ENCODE measurements at places on chromosomes 6 and 20.

DNA sequence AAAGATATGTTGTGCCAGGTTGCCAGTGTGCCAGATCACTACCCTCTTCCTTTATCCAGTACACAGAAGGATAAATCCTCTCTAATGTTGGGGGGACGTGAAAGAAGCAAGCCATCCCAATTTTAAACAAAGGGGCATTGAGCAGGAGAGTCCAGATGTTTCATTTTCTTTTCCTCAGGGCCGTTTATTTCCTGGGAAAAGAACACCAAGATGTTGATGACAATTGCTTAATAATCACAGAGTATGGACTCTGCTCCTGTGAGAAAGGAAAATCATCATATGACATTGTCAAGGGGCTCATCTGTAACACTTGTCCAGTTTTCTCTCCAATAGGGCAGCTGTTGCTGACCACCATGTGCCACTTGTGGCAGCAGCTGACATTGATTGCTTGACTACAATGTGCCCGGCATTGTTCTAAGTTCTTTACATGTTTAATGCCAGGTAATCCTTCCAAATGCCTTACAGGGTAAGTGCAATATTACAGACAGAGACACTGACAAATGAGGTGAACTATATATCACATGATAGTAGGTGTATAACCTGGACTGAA lies 161.4 kb downstream of the CD109 start:
- DNase-seq = no peak

- no peak for DNase-seq
Observed at GRCh38 chr6:14210077-14210476, 92.5 kb downstream of the CD83 start.

- no peak for DNase-seq
Observed at GRCh38 chr6:3205913-3206312, 21.5 kb downstream of the TUBB2B start.

DNA sequence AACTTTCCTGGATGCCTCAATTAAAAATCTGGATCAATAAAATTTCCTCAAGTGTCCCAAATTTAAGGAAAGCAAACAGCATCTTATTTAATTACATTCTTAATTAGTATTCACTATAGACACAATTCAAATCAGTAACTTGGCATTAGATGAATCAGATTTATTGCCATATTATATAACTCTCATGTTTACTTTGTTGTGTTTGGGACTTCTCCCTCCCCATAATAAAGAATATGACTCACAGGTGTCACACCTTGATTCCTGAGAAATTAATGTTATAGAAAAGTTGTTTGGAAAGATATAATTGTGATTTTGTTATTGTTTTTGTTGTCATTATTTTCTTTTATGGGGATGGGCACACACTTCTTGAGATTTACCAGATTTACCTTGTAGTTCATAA lies 18.4 kb downstream of the EYA4 start:
- DNase-seq = no peak

- no peak for DNase-seq
Observed at GRCh38 chr6:167997642-167998041, at the start of gene KIF25. Gene KIF25, plus strand, starts transcription at chr6:167997671. Its CDS starts 31,915 bp downstream, at chr6:168029586.

DNA sequence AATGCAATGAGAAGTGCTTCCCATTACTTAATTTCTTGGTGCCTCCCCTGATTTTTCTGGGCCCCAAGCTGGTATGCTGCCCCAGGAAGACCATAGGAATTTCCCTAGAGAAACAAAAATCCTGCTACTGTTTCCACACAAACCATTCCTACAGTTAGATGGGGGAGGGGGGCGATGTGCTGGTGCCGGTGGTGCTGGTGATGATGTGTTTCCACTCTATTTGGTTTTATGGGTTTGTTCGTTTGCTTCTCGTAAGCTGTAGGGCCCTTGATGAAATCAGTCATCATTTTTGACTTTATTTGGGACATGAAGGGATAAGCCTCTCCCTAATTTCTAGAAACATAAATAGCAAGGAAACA lies 105.1 kb downstream of the MKKS start:
- DNase-seq = no peak

DNA sequence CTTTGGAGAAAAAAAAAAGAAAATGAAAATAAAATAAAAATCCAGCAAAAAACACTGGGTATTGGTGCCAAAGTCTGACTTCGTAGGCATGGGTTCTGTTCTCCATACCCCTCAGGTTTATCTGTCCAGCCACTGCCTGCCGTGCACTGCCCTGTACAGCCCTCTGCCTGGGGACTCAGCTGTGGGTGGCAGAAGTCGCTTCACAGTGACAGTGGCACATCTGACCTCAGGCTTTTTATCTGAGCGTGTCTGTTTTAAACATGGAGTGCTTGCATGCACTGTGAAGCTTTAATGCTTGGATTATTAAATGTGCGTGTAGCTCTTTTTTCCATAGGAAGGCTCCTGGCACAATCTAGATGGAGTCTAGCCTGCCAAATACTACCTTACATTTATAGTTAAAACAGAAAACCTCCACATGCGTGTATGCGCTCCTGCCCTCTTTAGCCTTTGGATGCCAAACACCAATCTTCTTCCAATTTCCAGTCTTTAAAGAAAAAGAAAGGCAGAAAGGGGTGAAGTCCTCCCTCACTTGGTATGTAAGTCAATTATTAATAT lies 375.5 kb downstream of the UTRN start:
- DNase-seq = no peak

- DNase-seq = no peak
Observed at GRCh38 chr6:43256670-43257366, 13.5 kb downstream of the TTBK1 start.

GRCh38 chr20:14451458-14451857 lies 114.0 kb upstream of the FLRT3 start:
- DNase-seq = no peak

DNA sequence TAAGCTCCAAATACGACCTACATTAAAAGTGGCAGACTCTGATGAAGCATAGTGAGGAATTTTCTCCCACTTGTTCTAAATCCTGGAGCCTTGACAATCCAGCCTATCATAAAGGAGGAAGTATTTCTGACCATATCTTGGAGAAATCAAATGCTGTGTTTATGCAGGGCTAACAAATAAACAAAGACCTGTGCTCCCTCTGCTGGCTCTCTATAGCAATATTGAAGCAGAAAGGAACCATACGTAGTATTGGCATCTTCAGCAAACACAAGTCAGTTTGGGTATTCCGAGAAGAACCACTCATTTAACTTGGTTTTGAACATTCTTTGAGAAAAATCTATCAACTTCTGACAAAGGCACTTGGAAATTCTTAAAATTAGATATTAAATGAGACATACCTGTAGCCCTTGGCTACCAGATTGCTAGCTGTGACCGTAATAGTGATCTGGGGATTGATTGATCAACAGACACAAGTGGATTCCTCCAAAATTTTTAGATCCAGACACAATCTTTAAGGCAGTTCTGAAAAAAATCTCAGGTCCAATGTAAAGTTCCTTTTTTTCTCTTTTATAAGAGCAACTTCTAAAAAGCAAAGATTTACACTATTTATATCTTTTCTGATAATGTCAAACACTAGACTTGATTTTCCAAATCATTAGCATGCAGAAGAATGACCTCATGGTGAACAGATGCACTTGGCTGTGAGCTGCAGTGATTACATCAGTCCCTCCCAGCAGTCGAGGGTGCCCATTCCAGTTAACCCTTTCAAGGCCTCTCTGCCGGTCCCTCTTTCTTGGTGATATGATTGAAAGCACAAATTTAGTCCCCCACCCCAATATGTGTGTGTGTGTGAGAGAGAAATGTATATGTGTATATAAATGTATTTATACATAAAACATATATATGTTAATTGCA lies 40.2 kb downstream of the INSM1 start:
- DNase-seq = no peak

DNA sequence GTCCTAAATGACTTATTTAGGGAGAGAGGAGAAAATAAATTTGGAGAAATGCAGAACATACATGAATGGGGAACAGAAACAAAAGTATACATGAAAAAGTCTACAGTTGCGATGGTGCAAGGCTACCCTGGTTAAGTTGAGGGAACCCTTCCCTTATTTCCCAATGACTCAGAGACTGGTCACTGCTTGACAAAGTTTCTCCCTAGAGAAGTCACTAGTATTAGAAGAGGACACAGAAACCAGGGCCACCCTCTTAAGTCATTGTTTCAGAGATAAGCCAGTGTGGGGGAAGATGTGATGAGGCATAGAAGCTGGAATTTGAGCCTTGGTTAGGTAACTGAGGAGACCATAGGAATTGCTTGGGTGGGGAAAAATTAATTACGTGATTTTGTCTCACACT lies 24.4 kb upstream of the EDN1 start:
- DNase-seq = no peak

- DNase-seq = no peak
Observed at GRCh38 chr6:169701311-169701953, 397 bp downstream of the WDR27 start.

- no peak for DNase-seq
Observed at GRCh38 chr6:29797135-29797534, 30.5 kb upstream of the HLA-G start.

DNA sequence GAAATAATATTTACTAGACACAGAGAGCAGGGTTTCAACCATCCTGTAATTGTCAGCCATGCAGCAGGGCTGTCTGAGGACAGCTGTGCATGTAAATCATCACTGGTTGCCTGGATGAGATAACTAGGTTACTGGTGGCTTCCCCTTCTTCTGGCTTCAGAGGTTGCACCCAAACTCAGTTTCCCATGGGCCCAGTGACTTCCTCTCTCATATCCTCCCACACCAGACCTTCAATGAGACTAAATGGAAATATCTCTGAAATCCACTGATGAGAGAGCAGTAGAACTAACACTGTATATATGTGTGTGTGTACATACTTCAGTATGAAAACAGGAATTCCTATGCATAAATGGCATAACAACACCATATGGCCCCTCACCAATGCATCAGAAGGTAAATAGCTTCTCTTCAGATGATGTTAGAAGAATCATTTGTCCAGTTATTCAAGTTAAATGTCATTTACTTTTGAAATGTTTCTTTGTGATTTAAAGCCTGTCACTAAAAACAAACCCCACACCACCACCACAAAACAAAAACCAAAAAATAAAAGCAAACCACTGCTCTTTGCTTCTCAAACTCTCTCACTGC lies 51.0 kb upstream of the IL20RA start:
- no peak for DNase-seq

- DNase-seq = no peak
Observed at GRCh38 chr6:133369773-133370272, 128.7 kb downstream of the EYA4 start.

GRCh38 chr20:51335329-51335841 lies 207.1 kb downstream of the NFATC2 start:
- DNase-seq = no peak

- no peak for DNase-seq
Observed at GRCh38 chr20:57166568-57167291, 99.7 kb downstream of the BMP7 start.

DNA sequence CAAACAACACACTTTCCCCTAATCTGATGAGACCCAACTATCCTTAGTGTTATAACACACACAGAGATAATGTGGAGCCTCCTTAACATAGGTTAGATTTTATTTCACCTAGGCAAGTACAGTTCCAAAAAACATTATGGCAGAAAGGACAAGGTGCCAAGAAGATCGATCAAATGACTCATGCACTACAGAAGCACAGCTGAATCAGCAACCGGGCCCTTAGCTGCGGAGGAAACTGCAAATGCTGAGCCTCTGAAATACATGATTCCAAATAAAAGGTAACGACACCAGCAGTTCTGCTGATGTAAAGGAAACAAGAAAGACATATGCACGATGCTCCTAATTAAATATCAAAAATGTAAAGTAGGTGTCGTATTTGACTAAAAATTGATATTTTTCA lies 19.9 kb upstream of the MUC21 start:
- no peak for DNase-seq

- DNase-seq = no peak
Observed at GRCh38 chr6:142874676-142875075, 70.3 kb downstream of the HIVEP2 start.

- DNase-seq = no peak
Observed at GRCh38 chr6:3727036-3727435, 24.5 kb downstream of the PXDC1 start.

DNA sequence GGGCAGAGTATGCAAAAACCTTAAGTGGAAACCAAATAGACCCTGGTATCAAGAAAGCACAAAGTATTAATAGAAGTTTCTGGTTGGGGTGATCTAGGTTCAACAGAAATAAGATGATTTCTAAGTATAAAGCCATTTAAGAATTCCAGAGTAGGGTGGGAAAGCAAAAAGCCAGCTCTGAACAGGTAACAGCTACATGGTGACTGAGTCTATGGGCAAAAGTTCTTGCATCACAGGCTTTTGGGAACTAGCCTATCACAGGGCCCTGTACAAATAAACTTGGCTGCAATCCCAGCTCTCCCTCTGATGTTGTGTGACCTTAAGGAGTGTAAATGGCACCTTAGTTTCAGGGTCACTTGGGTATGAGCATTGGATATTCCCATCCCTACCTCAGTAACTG lies 5.5 kb downstream of the TCF19 start:
- no peak for DNase-seq

DNA sequence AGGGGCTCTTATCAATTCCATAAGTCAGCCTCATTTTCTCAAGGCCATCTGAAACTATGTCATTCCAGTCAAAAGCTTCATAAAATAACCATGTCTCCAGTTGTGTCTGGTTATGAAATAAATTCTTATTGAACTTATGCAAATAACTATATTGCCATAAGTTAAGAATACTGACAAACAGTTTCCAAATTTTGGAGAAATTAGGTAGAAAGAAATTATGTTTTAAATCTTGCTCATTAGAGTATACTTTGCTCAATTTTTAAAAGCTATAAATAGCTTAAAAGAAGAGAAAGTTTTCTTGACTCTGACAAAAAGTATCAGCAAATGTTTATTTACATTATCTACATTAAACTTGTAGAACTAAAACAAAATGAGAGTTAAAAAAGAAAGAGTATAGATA lies 63.0 kb upstream of the MRAP2 start:
- DNase-seq = no peak

DNA sequence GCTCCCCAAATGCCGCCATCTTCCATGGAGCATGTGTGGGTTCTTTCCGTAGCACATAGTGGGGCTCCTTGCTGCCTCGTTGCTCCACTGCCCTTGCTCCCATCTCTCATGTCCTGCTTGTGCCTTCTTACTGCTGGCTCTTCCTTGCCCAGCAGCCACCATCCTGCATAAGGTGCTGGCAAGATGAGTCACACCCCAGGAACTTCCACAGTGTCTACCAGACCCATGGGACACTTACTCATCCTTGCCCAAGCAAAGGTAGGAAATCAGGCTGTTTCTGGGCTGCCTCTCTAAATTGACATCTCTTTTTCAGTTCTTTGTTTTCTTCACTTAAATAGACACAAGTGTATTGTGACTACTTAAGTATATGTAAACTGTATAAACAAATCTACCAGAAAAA lies 39.4 kb upstream of the RGS17 start:
- DNase-seq = no peak

DNA sequence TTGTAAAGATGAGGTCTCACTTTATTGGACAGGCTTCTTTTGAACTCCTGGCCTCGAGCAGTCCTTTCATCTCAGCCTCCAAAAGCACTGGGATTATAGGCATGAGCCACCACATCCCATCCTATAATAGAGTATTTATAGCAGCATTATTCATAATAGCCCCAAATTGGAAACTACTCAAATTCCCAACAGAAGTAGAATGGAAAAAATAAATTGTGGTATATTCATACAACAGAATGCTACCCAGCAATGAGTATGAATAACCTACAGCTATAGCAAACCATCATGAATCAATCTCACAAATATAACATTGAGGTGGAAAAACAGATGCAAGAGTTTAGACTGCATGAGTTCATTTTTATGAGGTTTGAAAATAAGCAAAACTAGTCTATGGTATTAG lies 84.8 kb upstream of the BTBD3 start:
- DNase-seq = no peak

GRCh38 chr6:39568896-39569295 lies 156.3 kb downstream of the KIF6 start:
- DNase-seq = no peak

All from activated T-cell treated with anti-CD3 and anti-CD28 coated beads for 24 hours (primary cell).